ENCODE measurements at places on chromosomes 7 and 10.

DNA sequence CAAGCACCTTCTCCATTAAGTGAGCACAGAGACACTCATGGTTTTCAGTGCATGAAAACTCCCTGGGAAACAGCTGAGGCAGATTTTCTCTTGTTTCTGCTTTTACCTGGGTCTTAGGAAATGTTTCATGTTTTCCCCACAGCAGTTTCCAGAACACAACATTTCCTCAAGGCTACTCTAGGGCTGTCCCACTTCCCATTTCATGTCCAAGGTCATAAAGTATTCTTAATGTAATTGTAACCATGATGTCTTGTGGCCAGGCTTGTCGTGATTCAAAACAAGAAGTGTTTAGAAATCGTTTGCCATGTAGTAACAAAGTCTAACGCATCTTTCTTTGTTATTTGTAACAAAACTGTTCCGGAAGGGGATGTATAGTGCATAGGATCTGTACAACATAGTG lies 83.8 kb upstream of the NRP1 start:
- no peak for DNase-seq

DNA sequence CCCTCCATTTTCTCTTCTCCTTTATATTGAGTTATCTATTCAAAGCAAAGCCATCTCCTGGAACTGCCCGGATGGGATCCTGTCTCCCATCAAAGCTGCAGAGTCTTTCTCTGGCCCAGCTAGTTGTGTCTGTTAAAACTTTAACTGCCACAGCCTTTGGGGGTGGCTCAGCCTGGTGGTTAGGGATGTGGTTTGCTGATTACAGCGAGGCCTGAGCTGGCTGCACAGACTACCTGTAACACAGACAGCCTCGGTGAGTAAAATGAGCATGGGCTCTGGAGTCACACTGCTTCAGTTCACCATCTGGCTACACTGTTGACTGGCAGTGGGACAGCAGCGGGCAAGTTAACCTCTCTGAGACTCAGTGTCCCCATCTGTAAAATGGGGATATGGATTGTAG lies 18.4 kb upstream of the HABP2 start:
- no peak for DNase-seq

DNA sequence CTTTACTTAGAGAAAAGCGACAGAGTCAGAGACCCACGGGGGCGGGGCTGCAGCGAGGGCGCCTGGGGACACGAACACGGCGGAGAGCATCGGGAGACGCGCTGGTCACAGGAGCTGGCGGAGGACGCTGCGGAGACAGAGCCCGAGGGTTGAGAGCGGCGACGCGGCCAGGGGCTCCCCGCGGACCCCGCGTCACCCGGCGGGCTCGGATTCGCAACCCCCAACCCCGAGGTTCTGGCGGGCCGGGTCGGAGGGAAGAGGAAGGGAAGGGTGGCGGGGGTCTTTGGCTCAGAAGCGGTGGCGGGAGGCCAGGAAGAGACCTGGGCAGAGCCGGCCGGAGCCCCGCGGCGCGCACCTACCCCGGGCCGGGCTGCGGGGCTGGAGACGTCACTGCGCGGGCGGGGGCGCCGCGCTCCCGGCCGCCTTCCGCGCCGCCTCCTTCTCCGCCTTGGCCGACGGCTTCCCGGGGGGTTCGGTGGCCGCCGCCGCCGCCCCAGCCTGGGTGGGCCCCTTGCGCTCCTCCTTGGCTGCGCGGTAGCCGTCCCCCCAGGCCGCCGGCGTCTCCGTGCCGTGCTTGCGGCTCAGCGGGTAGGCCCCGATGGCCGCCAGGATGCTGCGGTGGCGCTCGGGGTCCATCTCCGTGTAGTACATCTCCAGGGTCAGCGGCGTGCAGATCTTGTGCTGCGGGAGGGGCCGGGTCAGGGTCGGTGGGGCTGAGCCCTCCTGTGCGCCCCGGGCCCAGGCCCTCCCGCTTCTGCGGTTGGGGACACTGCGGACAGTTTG lies 11.1 kb downstream of the CALY start:
- DNase-seq = no peak

GRCh38 chr7:93461350-93461749 lies 113.2 kb downstream of the CALCR start:
- DNase-seq = no peak

GRCh38 chr7:105935250-105935649 lies 27.8 kb upstream of the CDHR3 start:
- DNase-seq = no peak

DNA sequence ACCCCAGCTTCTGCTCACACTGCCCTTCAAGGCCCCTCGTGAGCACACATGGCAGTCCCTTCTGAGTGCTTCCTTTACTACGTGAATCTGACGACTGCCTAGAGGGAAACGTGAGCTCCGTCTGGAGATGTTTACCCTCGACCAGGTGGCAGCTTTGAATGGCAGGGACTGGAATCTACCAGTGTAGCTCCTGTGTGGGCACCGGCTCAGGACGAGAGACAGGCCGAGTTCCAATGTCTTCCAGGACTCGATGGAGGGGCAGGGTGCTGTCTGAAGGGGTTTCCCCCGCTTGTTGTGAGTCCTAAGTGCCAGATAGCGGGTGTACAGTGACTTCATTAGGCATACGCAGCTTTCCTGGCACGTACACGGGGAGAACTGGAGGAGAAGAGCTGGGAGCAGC lies 229.9 kb downstream of the ADARB2 start:
- DNase-seq = no peak

GRCh38 chr10:131578472-131578970 lies 267.0 kb upstream of the TCERG1L start:
- no peak for DNase-seq

GRCh38 chr10:92265687-92266258 lies 25.1 kb downstream of the CPEB3 start:
- DNase-seq = peak; percentile 34

- no peak for DNase-seq
These were observed 66.5 kb downstream of the JAZF1 start for GRCh38 chr7:28114056-28114455.
